Breast epithelium (tissue), 4 donors: ENCODE measurements at places on chromosomes 11 and 22. TPM values are rescaled to one million over a fixed set of nuclear protein-coding genes. Genes with fewer than 3 reads are reported as not detected.
A peak's percentile ranks its signal among the peaks of the same experiment; 100 is the strongest.

GRCh38 chr22:24089951-24090350 is 78.8 kb downstream of the CABIN1 start:
- no peaks in the 10 kb centered on the region for H3K27me3 ChIP-seq
- H3K4me1 ChIP-seq = no peaks in the 10 kb centered on the region
- no peak overlapping the region for H3K4me3 ChIP-seq

DNA sequence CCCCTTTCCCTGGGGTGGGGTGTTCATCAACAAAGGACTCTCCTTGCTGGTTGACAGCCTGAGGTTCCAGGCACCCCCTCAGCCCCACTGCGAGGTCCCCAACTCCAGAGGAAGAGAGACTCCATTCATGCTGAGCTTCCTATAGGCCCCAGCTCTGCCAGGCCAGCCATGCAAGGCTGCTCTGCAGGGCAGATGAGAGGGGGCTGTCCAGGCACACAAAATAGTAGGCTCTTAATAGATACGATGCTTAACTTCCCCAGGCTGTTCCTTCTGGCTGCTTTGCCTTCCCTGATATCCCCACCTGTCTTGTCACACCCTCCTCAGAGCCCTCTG is 45.0 kb upstream of the CRYBB3 start:
- H3K36me3 ChIP-seq = no peaks in the 10 kb centered on the region
- no peaks in the 10 kb centered on the region for H3K27me3 ChIP-seq
- H3K27ac ChIP-seq = peak overlapping the region; percentile 93
- H3K4me1 ChIP-seq = no peaks in the 10 kb centered on the region

TRAPPC4 gene
- 52.6 TPM for total RNA-seq

KRTAP5-2 gene
- not detected for total RNA-seq

FAT3 gene
- total RNA-seq = 5.0 TPM

GRCh38 chr22:47019012-47019790 is 256.8 kb downstream of the TBC1D22A start:
- H3K4me3 ChIP-seq = no peak overlapping the region
- H3K4me1 ChIP-seq = no peaks in the 10 kb centered on the region
- no peaks in the 10 kb centered on the region for H3K27me3 ChIP-seq
- H3K36me3 ChIP-seq = no peaks in the 10 kb centered on the region

DNA sequence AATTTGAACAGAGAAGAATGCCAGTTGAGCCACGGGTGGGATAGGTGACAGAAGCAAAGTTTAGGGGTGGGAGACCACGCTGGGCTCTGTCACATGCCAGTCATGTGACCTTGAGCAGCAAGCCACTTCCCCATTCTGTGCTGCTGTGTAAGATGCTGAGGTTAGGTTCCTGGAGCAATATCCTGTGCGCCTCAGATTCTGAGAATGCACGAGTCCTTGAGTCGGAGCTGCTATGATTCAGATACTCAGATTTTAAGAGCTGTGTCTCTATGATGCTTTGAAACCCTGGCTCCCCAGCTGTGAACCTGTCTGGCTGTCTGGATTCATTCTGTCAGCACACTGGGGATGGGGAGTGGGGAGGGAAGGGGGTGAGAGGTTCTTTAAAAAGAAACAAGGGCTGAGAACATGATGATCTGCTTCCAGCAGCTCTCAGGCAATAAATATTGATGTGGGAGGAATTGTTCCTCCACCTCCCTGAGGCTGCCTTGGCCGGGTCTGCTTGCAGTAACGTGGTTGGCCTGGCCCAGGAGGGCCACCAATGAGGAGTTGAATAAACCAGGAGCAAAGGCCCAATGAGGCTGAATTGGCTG is 24.0 kb downstream of the SLCO2B1 start:
- H3K27ac ChIP-seq = peak overlapping the region; percentile 77
- no peaks in the 10 kb centered on the region for H3K36me3 ChIP-seq
- peak; percentile 30 for DNase-seq

SORL1 gene
- total RNA-seq = 50.8 TPM

GRCh38 chr11:115279813-115280761 is 224.1 kb downstream of the CADM1 start:
- H3K27ac ChIP-seq = no peak overlapping the region
- no peak for DNase-seq
- no peaks in the 10 kb centered on the region for H3K27me3 ChIP-seq
- no peaks in the 10 kb centered on the region for H3K36me3 ChIP-seq
- H3K4me3 ChIP-seq = no peak overlapping the region
- no peaks in the 10 kb centered on the region for H3K4me1 ChIP-seq

CTSW gene
- 1.6 TPM for total RNA-seq

DNA sequence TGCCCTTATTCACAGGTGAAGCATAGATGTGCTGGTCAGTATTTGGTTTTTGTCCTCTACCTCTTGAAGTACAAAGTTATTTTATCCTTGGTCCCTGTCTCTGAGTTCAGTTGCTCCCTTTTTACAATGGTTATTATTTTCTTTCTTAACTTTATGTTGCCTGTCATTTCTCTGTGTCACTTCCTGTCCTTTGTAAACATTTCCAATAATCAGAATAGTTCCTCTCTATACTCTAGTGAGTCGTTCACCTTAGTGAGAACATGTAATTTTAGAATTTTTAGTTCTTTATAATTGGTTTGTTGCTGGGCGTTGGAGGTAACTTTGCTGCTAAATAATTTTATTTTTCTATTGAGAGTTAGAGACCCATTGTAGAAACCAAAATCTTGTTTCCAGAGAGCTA is 16.0 kb downstream of the CSTPP1 start:
- no peak for DNase-seq
- H3K27me3 ChIP-seq = no peaks in the 10 kb centered on the region
- no peak overlapping the region for H3K4me3 ChIP-seq
- no peaks in the 10 kb centered on the region for H3K4me1 ChIP-seq
- H3K27ac ChIP-seq = no peak overlapping the region
- H3K36me3 ChIP-seq = no peaks in the 10 kb centered on the region
